NCI-H187 (cell line): ENCODE measurements at places on chromosomes 3 and 15.

DNA sequence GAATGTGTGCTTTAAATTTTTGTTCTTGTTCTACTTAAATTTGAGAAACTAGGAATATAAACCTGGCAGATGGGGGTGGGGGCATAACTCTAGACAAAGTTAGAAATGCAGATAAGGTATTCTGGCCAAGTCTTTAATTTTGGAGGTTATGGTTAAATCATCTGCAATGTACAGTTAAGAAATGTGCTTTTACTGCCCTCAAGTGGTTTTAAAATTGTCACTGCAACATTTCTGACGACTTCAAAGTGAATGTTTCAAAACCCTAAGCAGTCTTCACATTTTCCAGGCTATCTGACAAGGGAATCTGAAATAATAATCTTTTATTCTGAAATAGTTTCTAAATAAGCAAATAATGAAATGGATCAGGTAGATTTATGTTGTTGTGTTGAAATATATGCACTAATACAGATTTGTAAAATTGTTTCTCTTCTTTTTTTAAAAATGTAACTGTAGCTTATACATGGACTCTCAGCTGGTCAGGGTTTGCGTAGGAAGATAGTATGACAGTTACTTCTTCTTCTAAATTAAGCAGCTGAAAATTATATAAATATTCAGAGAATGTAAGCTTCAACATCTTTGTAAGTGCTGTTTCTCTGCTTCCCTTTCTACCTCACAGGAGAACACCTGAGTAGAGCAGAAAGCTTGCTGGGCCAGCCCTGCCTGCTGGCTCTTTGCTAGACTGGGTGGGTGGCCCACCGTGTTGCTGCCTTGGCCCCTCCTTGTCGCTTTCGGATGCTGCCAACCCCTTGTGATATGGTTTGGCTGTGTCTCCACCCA lies 45.0 kb downstream of the SUCNR1 start:
- no peak for DNase-seq

- no peak for DNase-seq
Observed at GRCh38 chr3:24641628-24642027, 147.0 kb upstream of the THRB start.

GRCh38 chr3:195032106-195032759 lies 238.7 kb downstream of the XXYLT1 start:
- DNase-seq: peak; percentile 54

- DNase-seq: no peak
Observed at GRCh38 chr15:55110446-55110845, 86.3 kb downstream of the RSL24D1 start.

GRCh38 chr3:86793786-86794185 lies 197.2 kb downstream of the VGLL3 start:
- no peak for DNase-seq

- DNase-seq: no peak
Observed at GRCh38 chr15:25730918-25731317, 132.2 kb downstream of the ATP10A start.

DNA sequence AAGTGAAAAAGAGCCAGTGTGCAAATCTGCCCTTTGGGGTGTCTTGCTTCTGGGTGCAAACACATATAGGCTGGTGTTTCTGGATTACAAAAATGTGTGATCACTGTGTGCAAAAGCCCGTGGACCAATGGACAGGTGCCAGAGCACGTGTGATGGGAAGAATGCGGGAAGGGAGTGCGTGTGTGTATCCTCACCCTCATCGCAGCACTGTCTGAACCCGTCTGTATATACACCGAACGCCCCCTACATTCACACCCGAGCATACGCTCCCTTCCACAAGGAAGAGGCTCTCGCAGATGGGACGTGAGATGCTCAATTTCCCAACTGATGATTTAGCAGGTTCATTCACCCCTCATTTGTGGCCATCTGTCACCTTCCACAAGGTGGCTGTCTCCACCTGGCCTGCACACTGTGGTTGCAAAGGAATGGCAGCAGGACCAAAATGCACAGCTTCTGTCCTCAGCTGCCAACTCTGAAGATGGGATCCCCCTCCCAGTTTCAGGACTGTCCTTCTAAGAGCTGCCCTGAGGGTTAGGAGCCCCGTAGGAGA lies 19.4 kb upstream of the SLC6A1 start:
- DNase-seq: no peak

GRCh38 chr3:32733631-32734229 lies 48.7 kb downstream of the CNOT10 start:
- DNase-seq: no peak

- DNase-seq: no peak
Observed at GRCh38 chr15:69509131-69509530, 56.5 kb downstream of the RPLP1 start.

DNA sequence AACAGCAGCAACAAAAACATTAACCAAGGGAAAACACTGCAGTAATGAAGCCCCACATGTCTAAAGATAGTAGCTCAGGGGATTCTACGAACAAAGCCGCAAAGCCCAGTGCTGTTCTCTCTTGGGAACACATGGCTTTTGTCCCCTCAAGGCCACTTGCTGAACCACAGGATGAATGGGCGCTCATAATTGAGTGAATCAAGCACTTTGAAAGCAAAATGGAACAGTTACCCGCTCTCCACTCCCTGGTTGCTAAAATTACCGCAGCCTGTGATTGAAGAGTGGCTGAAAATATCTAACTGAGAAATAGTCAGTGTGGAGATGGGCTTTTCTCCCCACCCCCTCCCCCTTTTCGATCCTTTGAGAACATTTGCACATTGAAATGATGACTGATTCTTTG lies 39.6 kb downstream of the RASGRF1 start:
- no peak for DNase-seq

DNA sequence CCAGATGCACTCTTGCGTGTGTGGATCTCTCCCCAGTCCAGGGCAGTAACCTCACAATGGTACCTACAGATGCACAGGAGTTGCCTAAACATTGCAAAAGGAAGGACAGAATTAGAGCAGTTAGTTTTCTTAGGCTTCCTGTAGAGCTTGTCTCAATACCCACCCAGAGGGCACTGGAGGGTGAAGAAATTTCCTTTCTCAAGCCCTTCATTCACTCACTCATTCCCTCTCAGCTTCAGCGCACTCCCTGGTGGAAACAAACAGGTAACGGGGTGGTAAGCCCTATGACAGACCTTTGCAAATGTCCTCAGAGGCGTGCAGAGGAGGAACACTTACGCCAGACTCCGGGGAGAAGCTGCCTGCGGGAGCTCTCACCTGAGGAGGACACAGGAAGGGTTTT lies 267.4 kb upstream of the HES1 start:
- DNase-seq: no peak

DNA sequence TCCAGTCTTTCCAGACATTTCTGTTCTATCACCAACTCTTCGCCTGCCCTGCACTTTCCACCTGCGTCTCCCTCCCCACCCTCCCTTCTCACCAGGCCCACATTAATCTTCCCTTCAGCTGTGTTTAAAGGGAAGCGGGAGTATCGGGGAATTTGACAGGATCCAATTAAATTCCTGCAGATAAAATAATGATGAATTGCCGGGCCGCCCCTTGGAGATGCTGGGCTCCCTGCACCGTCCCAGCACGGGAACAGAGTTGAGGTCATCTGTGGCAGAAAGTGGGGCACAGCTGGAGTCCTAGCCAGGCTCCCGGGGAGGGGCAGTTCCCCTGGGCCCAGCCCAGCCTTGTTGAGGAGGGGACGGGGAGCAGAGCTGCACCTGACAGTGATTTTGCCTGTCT lies 30.3 kb downstream of the PLXNA1 start:
- no peak for DNase-seq

DNA sequence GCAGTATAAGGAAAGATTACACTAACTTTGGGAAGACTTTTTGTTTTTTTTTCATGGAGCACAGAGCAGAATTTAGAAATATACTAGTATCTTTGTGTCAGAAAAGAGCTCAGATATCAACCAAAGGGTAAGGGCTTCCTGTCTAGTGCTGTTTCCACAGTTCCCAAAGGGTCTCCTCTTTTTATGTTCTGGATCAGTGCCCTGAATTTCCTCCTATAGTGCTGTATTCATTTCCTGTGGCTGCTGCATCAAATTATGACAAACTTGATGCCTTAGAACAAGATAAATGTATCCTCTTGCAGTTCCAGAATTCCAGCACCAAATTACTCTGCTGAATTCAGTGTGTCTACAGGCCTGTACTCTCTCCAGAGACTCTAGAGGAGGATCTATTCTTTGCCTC lies 219.8 kb upstream of the THRB start:
- DNase-seq: no peak

DNA sequence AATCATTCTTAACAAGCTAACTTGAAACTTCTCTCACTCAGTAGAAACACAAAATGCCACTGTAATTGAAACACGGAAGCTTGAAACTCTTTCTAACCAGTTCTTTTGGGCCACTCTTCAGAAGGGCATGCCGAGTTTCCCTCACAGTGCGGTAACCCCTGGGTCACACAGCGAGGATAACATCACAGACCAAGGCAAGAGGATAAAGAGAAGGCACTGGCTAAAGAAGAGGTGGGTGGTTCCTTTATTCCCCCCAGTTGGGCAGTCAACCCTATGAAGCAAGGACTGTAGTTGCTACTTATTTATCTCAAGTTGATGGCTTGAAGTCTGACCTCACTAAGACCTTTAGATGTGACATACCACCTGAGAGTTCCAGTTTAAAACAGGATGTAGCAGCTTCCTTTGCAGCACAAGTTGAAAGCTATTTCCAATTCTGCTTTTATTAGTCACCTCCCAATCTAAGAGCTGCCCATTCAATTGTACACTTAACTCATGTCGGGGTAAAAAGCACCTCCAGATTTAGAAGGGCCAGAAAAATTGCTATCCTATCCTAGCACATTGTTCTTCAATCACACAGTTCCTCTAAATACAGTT lies 272.4 kb downstream of the TIGIT start:
- no peak for DNase-seq

DNA sequence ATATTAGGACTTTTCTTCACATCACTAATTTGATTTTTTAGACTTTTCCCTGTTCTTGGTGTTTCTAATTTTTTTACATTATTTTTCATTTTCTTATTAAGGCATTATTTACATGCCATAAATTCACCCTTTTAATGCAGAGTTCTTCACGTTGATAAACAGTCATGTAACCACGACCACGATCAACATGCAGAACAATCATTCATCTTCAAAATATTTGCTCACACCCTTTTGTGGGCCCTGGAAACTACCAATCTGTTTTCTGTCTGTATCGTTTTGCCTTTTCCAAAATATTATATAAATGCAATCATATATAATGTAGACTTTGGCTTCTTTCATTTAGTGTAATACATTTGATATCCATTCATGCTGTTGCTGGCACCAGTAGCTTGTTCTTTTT lies 48.7 kb downstream of the ARRDC4 start:
- no peak for DNase-seq

DNA sequence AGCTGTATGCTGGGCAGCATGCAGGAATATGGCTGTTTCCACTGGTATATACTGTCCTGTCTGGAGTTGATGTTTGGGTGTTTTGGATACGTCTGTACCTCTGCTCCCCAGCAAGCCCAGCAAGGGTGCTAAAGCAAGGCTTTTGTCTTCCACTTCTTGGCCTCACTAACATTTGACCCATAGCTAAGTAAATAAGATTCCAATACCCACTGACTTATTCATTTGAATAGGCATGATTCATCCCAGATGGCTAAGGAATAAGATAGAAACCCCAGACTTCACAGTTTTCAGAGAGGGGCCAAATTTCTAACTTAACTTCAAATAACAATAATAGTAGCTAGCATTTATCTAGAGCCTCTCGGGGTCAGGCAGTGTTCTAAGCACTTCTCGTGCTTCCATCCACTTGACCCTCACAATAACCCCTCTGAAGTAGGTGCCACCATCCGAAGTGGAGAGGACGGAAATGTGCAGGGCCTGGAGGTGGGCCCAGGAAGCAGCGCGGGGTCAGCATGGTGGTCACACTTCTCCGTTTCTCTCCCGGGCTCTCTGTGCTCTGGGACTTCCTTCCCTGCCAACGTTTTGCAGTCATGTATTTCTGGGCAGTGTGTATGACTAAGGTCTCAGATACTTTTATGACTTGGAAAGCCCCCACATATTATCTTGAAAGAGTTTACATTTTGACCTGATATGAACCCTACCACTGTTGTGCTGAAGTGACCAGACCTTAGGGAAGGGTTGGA lies 39.3 kb downstream of the LRRK1 start:
- DNase-seq: no peak

- DNase-seq: no peak
Observed at GRCh38 chr3:159583662-159584061, 405.0 kb upstream of the IL12A start.

- DNase-seq: no peak
Observed at GRCh38 chr3:123627673-123628670, 43.1 kb upstream of the HACD2 start.

GRCh38 chr3:101963902-101964362 lies 114.6 kb downstream of the NFKBIZ start:
- DNase-seq: no peak

DNA sequence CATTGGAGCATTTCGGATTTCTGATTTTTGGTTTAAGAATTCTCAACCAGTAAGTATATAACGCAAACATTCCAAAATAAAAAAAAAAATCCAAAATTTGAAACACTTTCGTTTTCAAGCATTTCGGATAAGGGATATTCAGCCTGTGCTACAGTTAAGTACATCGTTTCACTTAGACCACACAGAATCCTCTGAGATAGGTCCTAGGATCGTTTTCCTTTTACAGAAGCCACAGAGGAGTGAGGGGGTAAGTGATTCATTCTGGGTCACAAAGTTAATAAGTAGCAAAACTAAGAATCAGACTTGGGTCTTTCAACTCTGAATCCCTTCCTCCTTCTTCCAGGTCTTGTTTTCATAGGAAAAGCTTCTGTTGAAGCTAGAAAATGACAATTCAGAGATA lies 249.3 kb downstream of the BBX start:
- DNase-seq: no peak

DNA sequence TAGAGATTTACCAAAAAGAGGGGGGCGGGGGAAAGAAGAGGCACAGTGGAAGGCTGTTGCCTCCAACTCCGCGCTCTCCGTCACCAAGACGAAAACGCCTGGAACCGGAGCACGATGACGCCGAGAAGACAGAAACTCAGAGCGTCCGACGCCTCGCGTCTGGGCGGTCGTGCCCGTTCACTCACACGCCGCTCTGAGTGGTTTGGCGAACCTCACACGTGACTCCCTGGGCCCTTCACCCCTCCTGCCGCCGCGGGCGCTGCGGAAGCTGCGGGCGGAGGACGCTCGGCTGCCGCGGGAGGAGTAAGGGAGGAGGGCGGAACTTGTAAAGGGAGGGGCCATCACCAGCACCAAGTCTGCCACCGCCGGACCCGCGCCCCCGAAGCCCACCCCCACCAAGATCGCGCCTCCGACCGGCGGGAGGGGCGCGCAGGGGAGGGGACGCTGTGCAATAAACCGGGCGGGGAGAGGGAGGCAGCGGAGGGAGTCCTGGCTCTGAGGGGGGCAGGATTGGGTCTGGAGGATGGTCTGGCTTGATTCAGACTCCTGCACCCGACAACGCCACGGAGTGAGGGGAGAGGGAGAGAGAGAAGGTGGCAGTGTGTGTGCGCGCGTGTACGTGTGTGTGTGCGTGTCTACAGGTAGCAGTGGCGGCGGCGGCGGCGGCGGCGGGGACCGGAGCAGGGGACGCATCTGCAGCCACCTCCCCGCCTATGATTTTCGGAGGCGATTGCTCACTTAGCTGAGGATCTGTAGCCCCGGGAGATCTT lies 1.9 kb upstream of the NLGN1 start:
- peak; percentile 72 for DNase-seq

- no peak for DNase-seq
Observed at GRCh38 chr3:45567730-45568172, 26.8 kb upstream of the LIMD1 start.

- no peak for DNase-seq
Observed at GRCh38 chr3:44114142-44114541, 127.5 kb upstream of the TOPAZ1 start.
